Nucleus accumbens (tissue), 56 donors: ENCODE measurements at places on chromosomes 5 and 9.

- no peak for DNase-seq
These were observed 162.1 kb upstream of the TSLP start for GRCh38 chr5:110909415-110909814.

GRCh38 chr5:113518884-113519283, 5.4 kb downstream of the YTHDC2 start:
- no peak for DNase-seq

DNA sequence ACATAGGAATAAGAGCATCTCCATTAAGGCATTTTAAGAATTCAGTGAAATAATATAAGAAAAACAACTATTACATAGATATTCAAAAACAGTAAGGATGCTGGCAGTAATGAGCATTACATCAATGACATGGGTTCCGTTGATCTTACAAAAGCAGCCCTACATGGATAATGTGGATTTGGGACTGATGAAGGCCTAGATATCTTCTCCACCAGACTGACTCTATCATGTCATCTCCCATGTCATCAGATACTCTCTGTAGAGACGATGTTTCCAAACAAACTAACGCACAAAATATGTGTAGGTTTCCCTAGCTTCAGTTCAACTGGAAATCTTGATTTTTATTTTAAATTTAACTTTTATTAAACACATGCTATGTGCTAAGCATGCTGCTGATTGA, 3.6 kb downstream of the LURAP1L start:
- DNase-seq: no peak

GRCh38 chr5:124439609-124440008, 306.8 kb downstream of the ZNF608 start:
- no peak for DNase-seq

DNA sequence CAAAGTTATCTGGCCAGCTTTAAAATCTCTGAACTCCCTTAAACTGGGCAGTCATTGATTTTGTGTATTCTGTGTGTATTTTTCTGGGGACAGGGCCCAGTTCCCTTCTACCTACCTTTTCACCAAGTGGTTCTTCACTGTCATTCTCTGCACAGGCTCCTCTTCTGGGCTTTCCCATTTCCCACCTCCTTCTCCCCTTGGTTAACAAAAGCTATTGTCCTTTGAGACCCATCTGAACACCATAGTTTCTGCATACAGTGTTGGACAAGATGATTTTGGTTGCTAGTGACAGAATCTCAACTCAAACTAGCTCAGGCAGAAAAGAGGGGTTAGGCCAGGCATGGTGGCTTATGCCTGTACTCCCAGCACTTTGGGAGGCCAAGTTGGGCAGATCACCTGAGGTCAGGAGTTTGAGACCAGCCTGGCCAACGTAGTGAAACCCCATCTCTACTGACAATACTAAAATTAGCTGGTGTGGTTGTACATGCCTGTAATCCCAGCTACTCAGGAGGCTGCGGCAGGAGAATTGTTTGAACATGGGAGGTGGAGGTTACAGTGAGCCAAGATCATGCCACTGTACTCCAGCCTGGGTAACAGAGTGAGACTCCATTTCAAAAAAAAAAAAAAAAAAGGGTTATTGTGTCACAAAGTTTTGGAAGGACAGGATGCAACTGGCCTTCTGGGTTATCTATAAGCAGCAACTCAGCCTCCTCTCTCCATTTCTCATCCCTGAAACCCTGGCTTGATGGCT, 31.0 kb upstream of the ANKRD34B start:
- no peak for DNase-seq
